Pancreas (tissue), 10 donors: ENCODE measurements at places on chromosomes 2 and 18. TPM values are rescaled to one million over a fixed set of nuclear protein-coding genes. Genes with fewer than 3 reads are reported as not detected.

EFHD1 gene
- total RNA-seq: 0.31 TPM

DNA sequence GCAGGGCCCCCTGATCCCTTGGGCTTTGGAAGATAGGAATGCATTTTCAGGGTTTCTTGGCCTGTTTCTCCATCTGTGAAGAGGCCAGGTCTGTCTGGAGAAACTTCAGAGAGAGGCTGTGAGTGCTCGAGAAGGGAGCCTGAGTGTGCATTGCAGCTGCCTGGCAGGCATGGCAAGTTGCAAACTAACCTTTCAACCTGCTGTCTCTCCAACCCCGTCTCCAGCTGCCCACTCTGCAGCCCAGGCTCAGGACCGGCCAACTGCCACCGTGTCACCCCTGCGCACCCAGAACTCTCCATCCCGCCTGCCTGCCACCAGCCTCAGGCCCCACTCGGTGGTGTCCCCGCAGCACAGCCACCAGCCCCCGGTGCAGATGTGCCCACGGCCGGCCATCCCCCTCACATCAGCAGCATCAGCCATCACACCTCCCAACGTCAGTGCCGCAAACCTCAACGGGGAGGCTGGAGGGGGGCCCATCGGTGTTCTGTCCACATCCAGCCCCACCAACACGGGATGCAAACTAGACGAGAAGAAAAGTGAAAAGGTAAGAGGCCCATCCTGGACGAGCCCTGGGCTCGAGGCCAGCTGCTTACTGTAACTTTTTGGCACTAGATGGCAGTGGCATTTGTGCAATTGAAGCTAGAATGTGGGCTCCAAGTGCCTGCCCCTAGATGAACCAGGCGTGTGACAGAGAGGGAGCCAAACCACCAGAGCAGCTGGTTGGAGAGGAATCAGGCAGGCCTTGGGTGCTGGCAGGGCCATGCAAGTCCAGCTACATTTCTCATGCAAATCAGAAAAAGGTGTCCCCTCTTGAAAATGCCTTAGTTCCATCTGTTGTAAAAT, 164.6 kb downstream of the SEPTIN10 start:
- no peak for DNase-seq

DNA sequence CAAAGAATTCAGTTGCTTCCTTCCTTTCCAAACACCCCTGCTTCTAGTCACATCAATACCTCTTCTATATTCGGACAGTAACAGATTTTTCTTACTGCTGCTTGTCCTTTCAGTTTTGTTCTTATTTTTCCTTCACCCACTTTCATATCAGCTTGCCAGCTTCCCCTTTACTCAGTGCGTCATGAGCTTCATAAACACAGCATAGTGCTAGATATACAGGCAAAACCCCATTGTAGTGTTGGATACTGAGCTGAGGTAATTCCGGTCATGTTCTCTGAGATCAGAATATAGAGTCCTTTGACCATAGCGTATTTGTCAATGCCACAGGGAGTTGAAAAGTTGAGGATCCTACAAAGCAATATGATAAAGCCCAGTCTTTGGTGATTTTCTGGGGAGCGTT, 2.4 kb downstream of the FARP2 start:
- DNase-seq: no peak

GRCh38 chr2:207087046-207087902, 78.5 kb downstream of the KLF7 start:
- no peak for DNase-seq

FOXD4L1 gene
- total RNA-seq: 0.19 TPM

DHRS9 gene
- total RNA-seq: 0.40 TPM

GRCh38 chr2:88074150-88074549, 6.5 kb downstream of the SMYD1 start:
- no peak for DNase-seq
